ENCODE measurements at places on chromosomes 5 and 9.
A peak's percentile ranks its signal among the peaks of the same experiment; 100 is the strongest.

- DNase-seq = no peak
Measured at GRCh38 chr5:163410505-163410904, 26.9 kb upstream of the CCNG1 start.

DNA sequence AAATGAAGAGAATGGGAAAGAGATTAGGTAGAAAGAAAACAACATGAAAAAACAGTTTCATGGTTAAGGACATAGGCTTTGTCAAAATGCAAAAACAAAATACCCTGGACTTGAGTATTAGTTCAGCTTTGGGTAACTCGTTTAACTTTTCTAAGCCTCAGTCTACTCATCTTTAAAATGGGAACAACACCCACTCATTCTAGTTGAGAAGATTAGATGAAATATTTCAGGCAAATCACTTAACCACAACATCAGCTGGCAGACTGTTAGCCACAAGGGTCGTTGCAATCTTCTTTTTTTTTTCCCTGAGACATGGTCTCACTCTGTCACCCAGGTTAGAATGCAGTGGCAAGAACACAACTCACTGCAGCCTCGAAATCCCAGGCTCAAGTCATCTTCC, 185.6 kb downstream of the DCP2 start:
- DNase-seq = peak; percentile 12

GRCh38 chr5:135344349-135344748, 54.7 kb downstream of the MACROH2A1 start:
- no peak for DNase-seq

DNA sequence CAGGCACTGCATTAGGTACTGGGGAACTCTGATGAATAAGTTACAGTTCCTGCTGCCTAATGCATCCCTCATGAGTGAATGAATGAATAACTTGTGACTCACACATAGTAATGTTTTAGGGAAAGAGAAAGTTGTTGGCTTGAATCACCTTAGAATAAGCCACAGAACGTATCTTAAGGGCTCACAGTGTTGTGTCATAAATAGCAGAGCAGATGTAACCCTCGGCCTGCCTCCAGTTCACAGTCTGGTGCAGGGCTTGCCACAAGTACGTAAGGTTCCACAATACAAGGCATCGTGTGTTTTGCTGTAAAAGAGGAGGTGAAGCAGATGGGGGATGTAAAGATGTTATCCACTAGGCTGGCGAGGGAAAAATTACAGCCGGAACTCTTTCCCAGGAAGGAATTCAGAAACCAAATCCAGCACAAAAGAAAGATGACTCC, 218.7 kb downstream of the TRPM3 start:
- DNase-seq = peak; percentile 97

Data from RCC 7860 (cell line).